ENCODE measurements at places on chromosomes 2 and 18.

- no peak for DNase-seq
These were observed 32.8 kb downstream of the SLC66A2 start for GRCh38 chr18:79918615-79919011.

DNA sequence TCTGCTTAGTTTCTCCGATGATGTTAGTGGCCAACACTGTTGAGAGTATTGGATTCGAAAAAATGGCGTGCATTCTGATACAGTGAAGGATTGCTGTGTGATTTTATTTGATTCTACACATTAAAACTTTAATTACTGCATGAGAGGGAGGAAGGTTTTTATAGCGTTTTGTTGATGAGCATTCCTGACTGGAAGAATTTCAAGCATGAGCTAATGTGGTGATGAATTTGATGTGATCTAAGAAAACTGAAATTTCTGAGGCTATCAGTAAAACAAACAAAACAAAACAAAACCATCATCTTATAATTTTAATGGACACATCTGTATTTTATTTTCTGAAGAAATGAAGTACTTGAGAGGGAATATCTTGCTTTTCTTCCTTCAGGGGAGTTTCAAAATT, 59.6 kb downstream of the ITGB6 start:
- DNase-seq = no peak

- DNase-seq = no peak
These were observed 266.8 kb upstream of the PARD3B start for GRCh38 chr2:204278454-204278853.

GRCh38 chr2:133561045-133561852, 7.0 kb downstream of the NCKAP5 start:
- DNase-seq = no peak

DNA sequence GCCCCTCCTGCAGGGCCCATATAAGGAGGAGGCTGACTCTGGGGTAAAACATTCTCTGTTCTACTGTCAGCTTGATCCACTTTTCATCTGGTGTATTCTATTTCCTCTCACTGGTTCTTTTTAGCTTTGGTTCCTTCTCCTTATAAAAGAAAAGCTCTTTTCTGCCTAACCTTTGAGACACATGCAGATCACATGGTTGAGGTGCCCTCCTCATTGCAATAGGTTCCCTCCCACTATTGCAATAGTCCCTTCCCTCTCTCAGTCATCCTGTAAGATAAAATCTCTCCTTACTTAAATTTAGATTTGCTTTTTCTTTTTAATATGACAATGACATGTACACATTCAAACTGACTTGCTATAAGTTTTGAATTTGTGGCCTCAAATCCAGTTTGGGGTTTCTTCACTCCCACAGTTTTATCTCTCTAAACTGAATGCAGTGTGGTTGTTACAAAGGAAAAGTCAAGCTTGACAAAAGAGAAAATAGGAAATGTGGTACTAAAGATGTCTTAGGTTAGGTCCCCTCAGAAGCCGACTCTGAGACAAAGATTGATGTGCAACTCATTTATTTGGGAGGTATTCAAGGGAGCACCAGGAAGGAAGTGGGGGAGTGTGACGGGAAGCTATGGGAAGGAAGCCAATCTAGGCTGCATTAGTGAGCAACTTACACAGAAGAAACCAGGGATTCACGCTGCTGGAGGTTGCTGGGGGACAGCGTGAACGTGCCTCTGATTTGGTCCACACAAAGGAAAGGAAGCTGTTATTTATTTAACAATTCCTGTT, 127.6 kb upstream of the LINC00305 start:
- no peak for DNase-seq

- no peak for DNase-seq
These were observed 410.7 kb upstream of the DSEL start for GRCh38 chr18:67926929-67927864.

DNA sequence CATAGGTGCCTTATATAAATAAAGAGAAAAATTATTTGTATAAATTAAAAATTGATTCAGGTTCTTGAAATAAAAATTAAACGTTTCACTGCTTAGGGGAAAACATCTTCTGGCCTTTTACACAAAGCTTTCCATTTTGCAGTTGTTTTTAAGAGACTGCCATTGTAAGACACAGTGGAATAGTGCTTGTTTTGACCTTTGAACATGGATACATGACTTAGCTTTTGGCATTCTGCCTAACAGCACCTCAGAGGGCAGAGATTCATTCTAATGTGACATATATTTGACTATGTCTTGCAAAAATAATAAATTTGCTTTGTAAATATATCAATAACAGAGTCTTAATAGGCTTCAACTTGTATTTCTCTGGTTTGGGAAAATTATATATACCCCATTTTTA, 142.1 kb downstream of the SLC4A10 start:
- no peak for DNase-seq
